CD4-positive, alpha-beta T cell (primary cell): ENCODE measurements at places on chromosomes 6 and 20.

DNA sequence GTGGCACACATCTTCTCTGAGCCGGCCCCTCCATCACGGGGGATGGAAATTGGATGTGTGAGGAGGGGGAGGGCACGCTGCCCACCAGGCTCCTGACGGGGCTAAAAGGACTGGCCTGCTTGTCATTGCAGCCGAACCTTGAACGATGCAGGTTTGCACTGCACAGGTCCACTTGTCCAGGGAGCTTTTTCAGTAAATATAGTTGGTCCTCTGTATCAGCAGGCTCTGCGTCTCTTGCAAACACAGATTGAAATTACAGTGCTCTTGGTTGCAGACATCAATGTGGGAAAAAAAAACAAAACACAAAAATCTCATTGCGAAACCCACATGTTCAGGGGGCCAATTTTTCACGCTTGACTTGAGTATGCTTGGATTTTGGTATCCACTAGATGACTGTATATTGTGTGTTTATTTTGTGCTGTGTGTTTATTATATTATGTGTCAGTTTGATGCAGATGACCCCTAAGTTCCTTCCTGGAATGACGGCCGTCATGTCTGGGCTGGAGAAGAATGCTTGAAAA lies 29.2 kb downstream of the ERMARD start:
- DNase-seq = no peak

- no peak for DNase-seq
Observed at GRCh38 chr6:53246924-53247323, 98.3 kb upstream of the GCM1 start.

DNA sequence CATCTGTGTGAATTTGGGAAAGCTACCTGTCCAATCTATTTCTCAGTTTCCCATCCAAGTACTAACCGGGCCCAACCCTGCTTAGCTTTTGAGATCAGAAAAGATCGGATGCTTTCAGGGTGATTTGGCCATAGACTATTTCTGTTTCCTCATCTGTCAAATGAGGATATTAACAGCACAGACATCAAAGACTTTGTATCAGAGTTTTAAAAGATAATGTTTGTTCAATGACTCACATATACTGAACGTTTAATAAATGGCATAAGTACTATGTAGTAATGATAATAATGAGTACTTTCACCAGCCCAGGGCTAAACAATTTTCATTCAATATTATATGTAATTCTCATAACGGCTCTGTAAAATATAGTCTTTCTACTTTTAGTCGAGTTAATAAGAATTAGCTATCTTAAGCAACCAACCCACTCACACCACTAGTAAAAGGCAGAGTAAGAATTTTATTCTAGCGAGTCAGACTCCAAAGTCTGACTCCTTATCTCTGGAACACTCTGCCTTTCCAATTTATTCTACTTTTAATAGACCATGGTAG lies 216.5 kb downstream of the ARHGAP18 start:
- no peak for DNase-seq

GRCh38 chr6:39172377-39172757 lies 56.9 kb downstream of the KCNK5 start:
- no peak for DNase-seq

- DNase-seq = no peak
Observed at GRCh38 chr20:12152996-12153395, 235.3 kb downstream of the BTBD3 start.

- DNase-seq = no peak
Observed at GRCh38 chr6:140478631-140479030, 1104.2 kb upstream of the CITED2 start.

DNA sequence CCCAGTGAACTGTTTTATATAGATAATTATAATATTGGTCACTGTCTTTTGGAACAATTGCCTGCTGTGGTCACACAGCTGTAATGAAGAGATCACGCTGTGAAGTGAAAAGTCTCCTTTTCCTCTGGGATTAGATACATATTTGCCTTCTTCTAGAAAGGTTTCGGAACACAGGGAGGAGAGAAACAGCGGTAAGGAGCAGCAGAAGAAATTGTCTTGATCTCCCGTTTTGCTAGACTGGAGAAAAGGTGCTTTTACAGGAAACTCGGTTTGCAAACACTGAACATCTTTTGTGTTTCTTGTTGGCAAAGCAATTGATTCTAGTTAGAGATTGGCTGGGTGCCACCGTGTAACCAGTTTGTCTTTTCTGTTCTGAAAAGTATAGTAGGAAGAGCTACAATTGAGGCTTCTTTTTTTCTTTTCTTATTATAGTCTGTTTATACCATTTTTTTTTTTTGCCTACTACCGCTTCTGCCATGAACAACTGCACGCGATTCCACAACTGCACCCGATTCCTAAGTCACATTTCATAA lies 404.1 kb upstream of the ID4 start:
- no peak for DNase-seq

GRCh38 chr20:24678351-24679106 lies 209.1 kb downstream of the SYNDIG1 start:
- DNase-seq = no peak

DNA sequence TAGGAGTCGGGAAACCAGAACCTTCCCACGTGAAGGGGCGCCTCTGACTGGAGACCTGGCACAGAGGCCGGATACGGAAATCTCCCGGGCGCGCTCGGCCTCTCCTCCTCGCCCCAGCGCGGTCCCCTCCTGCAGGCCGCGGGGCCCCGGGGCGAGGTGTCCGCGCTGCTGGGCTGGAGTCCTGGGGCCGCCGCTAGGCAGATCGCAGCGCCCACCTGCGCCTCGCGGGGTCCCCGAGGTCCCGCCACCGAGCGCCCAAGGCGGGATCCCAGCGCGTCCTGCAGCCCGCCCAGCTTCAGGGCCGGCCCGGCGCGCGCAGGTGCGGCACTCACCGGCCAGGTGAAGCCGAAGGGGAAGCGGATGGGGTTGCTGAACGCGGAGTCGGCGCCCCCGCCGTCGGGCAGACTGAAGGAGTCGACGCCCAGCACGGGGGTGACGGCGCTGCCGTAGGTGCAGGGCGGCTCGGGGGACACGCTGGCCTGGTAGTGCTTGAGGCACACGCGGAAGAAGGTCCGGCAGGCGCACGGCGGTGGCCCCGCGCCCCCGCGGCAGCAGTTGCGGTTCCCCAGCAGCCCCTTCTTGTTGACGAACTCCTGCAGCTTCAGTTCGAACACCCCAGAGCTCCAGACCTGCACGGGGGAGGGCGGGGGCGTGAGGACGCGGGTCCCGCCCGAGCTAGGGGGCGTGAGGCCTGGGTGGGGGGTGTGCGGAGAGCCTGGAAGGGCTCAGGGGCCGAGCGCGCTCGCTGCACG lies 1.5 kb downstream of the DLL1 start:
- DNase-seq = no peak
